ENCODE measurements at places on chromosomes 12 and 14.

GRCh38 chr14:30657606-30658163 lies 35.6 kb downstream of the SCFD1 start:
- DNase-seq: peak; percentile 12

DNA sequence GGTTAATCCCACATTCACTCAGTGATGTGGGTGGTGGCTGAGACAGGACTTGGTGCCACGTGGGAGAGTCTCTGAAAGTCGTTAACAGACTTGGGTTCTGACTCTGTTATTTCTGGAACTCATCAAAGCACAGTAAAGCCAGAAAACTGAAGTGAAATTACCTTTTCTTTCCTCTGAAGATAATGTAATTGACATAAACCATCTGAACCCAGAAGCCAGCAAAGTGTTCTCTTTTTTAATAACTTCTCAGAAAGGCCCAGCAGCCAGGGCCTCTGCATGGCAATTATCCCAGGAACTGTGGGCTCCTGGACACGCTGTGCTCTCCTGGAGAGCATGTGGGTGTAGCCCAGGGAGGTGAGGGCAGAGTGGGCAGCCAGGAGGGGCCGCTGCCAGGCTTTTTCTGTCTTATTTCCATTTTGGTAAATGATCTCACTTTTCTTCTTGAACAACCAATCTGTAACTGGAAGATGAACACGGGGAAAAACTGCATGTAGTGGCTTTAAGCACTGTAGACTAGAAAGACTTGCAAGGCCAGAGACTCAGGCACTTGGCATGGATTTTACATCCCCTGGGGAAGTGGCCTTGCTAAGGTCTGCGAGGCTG lies 444.1 kb upstream of the TMEM132C start:
- no peak for DNase-seq

DNA sequence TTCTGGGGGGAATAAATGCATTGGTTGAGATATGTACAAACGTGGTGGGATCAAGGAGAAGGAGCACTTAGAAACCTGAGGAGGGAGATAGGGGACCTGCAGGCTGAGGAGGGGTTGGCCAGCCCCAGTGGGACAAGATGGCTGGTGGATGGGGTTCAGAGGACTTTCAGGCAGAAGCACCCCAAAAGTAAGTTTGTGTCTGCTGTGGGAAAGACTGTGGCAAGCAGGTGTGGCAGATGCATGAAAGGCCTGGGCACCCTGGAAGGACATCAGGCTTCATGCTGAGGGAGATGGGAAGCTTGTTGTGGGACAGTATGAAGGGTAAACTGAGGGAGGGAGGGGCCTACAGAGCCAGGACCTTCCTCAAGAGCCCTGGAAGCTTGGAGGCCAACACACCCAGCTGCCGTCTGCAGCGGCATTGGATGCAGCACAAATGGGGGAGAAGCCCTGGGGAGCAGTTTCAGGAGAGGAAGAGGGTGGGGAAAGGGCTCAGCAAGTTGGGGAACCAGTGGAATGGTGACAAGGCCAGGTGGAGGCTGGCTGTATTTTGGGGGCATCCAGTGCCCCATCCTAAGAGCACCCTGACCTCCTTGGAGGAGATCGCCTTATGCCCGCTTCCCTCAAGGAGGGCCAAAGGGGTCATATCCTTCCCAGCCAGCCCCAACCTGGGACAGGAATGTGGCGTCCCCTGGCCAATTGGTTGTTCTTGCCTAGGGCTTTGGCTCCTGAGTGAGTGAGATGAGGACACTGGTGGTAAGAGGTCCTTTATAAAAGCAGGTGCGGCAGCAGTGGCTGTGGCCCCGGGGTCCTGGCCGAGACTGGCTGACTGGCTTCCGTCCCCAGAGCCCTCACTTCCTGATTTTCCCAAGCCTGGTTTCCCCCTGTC lies 20.7 kb downstream of the NFKBIA start:
- no peak for DNase-seq

- DNase-seq: peak; percentile 39
These were observed 84.0 kb downstream of the SYNE3 start for GRCh38 chr14:95432144-95433093.

DNA sequence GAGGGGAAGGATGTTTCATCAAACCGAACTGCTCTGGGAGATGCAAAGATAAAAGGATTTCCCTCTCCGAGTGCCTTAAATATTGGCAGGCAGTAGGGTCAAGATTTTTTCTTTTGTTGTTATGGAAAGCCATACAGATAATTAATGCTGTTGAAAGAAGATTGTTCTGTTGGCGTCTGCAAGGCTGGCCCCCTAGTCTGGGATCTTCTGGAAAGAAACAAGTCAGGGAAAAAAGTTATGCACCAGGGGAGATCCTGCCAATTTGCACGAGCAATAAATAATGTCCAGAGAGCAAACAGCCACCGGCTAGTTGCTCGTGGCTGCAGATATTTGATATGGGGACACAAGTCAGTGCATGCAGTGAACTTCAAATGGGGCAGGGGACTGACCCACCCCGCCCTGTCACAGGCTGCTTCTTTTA lies 202.1 kb upstream of the MYL2 start:
- no peak for DNase-seq

DNA sequence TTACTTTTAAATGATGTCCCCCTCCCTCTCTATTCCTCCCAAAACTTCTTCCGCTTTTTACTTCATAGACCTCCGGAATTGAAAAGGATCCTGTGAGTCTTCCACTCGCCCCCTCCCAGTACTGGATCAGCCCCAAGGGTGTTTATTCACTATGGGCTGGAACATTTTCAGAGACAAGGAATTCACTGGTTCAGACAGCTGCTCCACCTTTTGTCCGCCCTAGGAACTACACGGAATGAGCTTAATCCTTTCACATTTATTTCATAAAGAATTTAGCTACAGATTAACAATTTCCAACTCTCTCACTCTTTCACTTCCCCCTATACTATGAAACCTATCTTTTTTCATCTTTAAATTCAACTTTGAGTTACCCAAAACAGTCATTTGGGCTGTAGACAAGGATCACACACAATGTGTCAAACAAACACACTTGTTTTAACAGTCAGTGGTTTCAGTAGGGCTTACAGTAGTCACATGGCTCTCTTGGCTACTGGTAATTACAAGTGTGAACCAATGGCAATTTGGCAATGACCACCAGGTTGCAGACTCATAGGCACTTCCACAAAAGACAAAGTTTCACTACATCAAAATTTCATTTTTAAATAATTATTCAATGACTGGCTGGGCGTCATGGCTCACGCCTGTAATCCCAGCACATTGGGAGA lies 20.6 kb downstream of the CNIH1 start:
- peak; percentile 56 for DNase-seq

- peak; percentile 66 for DNase-seq
These were observed 41.6 kb upstream of the CAPRIN2 start for GRCh38 chr12:30796313-30796780.

DNA sequence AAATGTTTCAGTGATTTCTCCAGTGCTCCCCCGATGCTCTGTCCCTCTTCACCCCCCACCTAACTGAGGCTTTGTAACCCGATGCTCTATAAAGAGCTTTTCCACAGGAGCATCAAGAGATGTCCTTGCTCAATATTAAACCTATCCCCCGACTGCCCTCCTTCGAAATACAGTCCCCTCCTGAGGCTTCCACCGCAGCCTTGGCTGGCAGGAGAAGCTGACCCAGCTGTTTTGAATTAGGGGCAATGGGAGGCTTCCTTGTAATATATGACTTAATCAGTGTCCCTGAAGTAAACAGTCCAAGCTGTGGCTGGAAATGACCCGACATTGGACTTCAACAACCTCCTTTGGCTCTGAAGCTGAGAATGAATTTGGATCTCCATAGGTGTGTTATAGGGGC lies 62.4 kb downstream of the TMEM30B start:
- peak; percentile 69 for DNase-seq

DNA sequence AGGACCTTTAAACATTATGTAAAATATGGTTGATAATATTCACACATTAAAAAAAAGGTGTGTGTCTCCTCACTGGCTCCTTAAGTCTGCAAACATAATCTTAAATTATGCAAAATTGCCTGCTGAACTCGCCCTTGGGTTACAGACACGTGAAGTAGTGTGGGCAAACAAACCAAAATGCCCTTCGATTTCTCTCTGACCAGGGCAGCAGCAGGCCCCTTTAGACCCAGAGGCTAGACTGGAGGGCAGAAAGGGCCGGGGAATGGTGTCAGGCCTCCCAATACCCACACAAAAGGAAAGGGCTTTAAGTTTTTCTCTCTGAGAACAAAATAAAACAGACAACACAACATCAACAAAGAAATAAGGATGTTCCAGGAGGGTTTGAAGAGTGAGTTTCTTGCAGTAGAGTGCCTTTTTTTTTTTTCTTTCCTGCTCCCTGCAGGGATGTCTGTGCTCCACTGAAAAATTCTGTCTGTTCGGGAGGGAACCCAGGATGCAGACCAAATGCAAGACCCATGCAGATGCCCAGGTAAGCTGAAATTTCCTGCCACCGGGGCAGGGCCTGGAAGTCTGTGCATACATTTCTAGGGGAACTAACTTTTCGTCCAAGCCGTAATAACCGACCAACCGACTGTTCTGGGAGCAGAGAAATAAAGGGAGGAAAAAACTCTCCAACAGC lies 1.7 kb downstream of the TBX3 start:
- DNase-seq: no peak

DNA sequence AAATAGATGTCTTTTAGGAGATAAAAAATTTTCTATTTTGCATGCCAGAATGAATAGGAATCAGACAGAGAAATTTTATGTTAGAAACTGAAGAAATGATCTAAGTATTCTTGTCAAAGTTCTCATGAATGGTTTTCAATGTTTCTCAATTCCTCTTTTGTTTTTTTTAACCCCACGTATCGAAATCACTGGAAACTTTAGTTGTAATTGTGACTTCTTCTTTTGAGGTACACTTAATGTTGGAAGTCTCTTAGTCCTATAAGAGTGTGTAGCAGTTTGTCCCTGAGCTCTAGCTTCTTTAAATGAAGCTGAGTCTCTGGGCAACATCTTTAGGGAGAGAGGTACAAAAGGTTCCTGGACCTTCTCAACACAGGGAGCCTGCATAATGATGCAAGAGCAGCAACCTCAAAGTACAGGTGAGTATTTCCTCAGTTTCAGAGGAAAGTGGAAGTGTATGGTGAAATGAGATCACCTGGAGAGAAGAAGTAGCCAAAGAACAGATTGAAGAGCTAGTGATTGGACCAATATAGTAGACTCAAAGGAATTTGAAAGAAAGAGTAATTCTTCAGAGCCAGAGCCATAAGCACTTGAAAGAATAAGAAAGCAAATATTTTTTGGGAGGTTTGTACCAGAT lies at the start of gene CLEC6A:
Gene CLEC6A (plus strand): TSS at position 236 of the 634 bp plus-strand sequence. CDS start 150 bp downstream, at position 386.
- no peak for DNase-seq

DNA sequence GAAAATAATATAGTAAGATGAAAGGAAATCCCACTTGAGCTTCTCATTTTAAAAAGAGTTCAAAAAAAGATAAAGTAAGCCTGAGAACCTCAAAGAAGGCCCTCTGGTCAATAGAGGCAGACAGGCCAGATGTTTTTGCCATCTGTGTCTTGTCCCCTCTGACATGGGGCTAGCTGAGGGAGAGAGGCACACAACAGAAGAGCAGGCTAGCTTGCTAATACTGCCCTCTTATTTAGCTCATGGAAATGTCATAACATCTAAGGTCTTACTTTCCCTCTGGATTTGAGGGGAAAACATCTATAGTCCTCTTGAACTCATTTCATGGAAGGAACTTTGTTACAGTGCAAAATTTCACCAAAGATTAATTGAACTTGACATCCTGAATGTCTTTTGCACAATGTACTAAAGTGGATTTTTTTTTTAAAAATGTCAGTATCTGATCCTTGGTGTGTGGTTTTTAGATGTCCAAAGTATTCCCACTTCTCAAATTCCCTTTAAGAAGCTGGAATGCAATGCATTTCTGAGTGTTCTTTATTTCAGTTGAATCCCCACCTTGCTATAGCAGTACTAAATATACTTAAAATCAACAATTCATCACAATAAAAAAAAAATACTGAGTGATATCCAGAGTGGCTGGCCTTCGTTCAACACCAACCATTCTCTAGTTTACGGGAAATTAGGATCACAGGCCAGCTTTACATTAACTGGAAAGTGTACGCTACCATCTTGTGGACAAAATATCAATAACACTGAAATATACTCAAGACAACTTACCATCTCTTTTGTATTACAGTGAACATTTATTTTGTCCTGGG lies 176.7 kb downstream of the PAH start:
- DNase-seq: peak; percentile 74

DNA sequence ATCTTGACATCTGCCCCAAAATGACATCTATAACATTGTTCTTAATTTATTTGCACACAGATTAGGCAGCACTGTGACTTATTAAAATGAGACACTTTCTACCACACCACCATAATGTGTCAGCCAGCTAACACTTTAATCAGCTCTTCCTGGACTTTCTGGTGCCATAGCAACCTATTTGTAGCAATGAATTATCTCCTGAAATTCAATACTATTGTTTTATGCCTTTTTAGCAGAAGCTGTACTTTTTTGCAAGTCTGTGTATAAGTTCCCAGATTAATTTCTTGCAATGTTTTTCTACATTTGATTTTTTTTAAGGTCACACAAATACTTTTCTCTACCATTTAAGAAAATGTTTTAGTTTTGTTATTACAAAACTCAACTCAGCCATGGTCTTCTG lies 72.8 kb upstream of the SAV1 start:
- no peak for DNase-seq

DNA sequence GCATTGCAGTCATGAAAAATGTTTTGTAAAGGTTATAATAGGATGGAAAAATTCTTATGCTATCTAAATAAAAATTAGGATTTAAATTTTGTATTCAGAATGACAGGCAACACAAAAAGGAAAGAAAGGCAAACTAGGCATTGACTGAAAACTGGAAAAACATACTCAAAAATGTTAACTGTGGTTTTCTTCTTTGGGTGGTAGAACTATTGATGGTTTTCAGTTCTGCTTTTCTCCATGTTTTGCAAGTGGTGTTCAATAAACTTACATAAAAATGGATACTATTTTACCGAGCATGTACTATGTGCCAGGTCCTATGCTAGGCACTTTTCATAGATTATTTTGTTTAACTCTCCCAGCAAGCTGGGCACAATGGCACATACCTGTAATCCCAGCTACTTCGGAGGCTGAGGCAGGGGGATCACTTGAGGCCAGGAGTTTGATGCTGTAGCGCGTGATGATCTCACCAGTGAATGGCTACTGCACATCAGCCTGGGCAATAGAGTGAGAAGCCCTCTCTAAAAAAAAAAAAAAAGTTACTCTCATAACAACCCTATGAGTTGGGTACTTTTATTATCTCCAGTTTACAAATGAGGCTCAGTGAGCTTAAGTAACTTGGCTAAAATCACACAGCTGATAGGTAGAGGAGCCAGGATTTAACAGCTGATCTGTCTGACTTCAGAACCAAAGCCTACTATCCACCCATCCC lies 26.3 kb upstream of the TCP11L2 start:
- no peak for DNase-seq

Data from fibroblast of upper back skin (primary cell).